ENCODE measurements at places on chromosomes 4 and X.

DNA sequence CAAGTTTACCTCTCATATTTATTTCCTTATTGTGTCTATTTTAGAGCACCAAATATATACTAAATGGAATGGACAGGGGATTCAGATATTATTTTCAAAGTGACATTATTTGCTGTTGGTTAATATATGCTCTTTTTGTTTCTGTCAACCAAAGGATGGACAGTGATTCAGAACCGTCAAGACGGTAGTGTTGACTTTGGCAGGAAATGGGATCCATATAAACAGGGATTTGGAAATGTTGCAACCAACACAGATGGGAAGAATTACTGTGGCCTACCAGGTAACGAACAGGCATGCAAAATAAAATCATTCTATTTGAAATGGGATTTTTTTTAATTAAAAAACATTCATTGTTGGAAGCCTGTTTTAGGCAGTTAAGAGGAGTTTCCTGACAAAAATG lies 6.2 kb downstream of the FGB start:
- no peak for DNase-seq

DNA sequence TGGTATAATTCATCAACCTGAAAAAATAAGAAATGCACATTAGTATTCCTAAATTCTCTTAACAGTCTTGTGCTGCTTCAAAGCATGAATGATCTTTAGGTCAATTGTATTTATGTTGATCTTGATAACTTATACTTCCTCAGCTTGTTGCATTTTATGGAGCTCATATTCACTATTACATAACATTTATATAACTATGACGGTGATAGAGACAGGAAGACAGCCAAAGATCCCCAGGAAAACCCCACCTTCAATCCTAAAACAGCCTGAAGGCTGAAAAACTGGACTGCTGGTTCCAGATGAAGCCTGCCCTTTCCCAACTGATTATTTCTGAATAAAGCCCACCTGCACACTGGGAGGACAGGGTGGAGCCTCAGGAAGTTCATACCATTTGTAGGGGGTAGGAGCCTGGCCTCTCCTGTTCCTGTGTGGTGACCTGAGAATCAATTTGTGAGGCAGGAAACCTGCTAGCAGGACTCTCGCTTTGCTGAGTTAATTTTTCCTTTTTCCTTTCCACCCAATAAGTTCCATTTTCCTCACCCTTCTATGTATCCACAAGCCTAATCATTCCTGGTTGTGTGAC lies 30.5 kb downstream of the MAGEC1 start:
- no peak for DNase-seq

DNA sequence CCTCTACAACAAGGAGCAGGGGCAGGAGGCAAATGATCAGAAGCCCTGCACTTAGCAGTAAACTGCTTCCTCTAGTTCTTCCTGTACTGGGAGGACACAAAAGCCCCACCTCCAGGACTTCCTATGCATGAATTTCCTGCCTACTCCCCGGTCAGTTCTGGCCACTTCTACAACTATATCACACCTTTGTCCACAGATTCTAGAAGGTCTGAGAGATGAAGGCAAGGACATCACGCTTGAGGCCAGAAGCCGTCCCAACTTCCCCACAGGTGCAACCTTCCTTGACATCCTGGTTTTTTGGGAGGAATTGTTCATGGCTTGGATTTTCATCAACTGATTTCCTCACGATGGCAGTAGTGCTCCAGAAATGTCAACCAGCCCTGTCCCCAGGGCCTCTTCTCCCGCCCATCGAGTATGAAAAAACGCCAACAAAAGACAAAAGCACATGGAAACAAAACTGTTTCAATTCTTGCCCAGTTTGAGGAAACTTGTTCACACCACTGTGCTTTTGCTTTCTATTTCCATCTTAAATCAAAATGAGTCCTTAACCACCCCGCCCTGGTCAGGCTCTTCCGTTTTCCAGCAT lies 206.5 kb upstream of the STK26 start:
- DNase-seq = no peak

DNA sequence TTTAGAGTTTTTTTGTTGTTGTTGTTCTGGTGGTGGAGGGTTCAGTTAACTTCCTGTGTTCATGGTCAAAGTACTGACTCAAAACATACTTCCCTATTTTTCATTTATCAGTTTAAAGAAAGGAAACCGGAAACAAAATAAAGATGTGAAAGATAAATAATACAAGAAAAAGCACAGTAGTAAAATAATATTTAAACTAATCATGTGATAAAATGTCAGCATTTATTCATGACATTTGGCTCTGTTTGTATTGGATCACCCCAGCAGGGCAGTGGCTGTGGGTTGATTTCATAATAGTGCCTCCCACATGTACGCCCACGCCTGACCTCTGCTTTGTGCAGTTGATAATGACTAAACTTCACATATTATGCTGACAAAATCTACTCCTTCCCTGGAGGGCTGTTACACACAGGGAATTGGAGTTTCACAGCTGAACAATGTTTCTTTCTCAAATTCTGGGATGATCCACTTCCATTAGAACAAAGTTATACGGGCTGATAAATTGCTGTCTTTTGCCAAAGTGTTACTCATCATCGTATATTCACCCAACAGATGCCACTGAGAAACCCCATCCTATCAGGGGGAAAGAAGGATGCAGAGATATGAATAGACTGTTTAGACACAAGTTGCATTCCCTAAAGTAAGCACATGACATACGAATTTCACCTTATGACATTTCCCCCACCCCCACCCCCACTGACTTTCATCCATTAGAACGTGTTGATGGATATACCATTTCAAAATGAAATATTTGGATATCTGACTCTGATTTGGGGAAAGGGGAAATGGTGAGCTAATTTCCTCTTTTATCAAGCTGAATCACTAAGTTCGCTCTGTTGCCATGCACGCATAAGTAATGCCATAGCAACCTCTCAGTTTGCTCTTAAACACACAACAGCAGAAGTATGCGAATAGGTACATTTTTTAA lies 48.3 kb downstream of the AMELX start:
- no peak for DNase-seq

Data from NCI-H1436 (cell line).